NCI-H187 (cell line): ENCODE measurements at places on chromosomes 13 and 19.

DNA sequence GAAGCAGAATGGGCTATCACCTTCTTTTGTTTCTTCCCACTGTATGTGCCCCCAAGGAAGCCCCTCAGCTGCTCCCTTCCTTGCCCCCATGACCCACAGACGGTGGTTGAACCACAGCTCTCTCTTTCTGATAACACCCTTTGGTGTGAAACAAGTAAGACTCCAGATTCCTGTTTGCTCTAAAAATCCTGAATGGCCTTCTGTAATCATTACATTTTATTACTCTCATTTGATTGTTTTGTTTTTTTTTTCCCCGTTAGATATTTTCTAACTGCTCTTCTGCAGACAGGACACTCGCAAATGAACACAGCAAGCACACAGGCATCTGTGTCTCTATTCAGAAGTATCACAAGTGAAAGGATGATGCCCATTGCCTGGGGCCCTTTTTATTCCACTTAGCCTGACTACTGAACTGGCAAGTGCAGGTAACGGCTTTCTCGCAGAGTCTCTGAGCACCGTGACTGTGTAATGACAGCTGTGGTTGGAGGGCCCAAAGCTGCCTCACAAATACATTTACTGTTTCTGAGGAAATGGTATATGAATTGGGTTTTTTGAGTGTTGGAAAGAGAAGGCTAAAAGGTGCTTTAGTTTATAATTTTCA, 59.3 kb downstream of the OXGR1 start:
- DNase-seq, result peak; percentile 37

- no peak for DNase-seq
These were observed 10.0 kb downstream of the MAG start for GRCh38 chr19:35301961-35302360.

DNA sequence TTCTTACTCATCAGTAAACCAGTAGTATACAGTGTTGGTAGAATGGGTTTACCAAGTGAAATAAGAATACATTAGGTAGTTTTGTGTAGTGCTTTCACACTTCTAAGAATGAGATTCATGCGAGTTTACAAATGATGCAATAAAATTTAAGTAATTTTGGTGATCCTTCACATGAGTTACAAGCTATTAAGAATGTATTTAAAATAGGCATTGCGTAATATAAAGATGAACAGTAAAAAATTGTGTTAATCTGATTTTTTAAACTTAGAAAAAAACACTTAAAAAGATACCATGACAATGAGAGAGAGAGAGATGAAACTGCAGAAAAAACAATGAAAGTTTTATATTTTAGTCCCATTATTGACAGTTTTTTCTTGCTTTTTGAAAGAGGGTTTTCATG, 570.5 kb downstream of the SLITRK6 start:
- no peak for DNase-seq

DNA sequence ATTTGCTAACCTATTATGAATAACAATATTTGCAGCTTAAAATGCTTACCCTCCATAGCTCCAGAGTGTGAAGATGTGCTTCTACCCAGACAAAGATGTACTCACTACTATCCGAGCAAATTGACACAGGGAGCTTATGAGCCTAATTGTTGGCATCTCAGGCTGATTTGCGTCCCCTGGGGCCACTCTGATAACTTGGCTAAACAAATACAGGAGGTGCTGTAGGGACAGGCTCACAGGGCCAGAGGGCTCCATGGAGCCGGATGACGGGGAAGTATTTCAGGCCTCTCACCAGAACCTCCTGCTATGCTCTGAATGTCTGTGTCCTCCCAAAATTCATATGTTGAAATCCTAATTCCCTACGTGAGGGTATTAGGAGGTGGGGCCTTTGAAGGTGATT, 26.7 kb upstream of the C19orf12 start:
- no peak for DNase-seq

GRCh38 chr13:110697842-110698241, 8.1 kb downstream of the CARS2 start:
- no peak for DNase-seq
